ENCODE measurements at places on chromosomes 12 and 14.

- DNase-seq: no peak
Observed at GRCh38 chr12:2493086-2493485, 301.7 kb upstream of the FKBP4 start.

DNA sequence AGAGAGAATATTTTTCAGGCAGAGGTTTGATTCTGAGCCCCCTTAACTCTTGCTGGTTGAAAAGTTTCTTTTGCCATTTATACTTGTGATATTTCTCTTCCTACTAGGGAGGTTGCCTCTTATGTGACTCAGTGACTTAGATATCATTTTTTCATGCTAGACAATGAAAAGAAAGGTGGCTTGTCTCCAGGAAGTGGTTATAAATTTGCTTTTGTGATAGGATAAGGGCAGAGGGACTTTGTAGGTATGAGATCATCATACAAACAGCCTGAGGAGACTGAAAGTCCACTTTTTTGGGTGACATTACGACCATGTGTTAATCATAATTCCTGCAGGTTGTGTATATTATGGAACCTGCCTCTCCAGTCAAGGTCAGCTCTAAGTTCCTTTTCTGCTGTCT, 35.8 kb downstream of the ACSM4 start:
- DNase-seq: no peak

GRCh38 chr12:22631863-22632463, 7.0 kb downstream of the ETNK1 start:
- DNase-seq: peak; percentile 13

GRCh38 chr12:68975811-68976210, 42.8 kb upstream of the CPM start:
- peak; percentile 50 for DNase-seq

DNA sequence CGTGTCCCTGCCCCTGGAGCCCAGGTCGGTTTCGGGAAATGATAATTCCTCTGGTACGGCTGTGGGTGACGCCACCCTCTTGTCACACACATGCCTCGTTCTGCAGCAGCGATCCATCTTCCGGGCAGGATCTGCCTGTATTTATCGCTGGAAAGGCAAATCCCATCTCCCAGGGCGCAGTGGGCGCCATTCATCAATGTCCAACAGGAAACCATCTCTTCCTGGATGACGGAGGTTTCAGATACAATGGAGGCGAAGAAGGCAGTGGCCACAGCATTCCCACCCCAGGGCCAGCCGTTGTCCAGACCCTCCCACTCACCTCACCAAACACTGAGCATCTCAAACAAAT, 74.2 kb downstream of the NOC4L start:
- no peak for DNase-seq

- no peak for DNase-seq
Observed at GRCh38 chr14:75522224-75522982, at the start of gene BATF. TSS of gene BATF (plus strand) at chr14:75522469. CDS start at chr14:75522683, 214 bp downstream.

DNA sequence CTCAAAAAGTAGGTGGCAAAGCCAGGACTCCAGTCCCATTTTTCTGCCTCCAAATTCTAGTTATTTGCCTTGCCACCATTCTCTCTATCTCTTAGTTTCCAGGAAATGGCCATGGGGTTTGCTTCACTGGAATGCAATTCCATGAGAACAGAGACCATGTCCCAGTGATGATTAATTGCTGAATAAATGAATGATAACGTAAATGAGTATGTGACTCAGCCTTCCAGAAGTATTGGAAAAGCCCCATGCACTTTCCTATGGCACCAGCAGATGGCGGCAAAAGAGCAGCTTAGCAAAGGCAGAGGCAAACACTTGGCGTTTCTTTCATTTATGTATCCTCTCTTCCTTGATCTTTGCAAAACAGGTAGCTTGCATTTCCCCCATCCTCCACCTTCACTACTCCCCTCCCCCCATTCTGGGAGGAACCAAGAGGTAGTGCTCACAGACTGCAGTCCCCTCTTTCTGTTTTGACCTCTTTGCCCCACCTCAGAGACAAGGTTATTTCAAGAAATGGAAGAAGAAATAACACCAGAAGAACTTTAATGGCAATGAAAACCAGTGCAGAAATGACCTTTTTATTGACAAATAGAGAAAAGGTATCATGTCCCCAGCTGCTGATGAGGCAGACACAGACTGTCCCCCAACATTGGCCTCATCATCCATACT, 21.3 kb downstream of the TBX3 start:
- DNase-seq: peak; percentile 94

GRCh38 chr12:26700430-26700829, 132.6 kb downstream of the ITPR2 start:
- no peak for DNase-seq

- DNase-seq: no peak
Observed at GRCh38 chr14:53993920-53994607, 37.4 kb upstream of the BMP4 start.

GRCh38 chr12:115709540-115710011, 567.9 kb downstream of the MED13L start:
- DNase-seq: no peak

DNA sequence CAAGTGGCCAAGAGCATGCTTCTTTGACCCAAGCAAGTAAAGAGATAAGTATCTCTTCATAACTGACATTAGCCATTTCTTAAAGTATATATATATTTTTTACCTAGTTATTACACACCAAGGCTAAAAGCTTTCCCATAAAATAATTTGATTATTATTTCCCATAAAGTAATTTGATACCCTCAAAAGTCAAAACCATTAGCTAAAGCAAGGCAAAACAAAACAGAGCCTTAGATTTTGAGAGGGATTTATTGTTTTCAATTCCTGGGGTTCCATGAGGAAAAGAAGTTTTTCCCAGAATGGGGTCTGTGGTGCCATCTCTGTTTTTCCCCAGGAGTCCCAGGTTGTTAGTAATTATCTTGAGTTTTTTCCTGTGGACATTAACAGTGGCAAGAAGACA, 125.5 kb upstream of the NUDT4 start:
- DNase-seq: no peak

DNA sequence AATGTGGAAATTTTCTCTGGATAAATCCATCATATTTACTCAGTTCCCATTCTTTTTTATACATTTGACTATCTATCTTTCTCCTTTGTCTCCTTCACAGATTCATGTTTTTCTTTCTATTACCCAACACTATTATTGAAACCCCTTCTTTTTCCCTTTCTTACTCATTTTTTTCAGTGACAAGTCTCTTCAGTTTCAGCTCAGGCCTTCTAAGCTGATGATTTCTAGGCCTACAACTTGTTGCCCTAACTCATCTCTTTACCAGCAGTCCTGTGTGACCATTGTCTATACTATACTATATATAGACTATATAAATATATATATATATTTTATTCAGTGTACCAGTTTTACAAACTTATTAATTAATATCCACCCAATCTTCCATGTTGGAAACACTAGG, 31.8 kb downstream of the SLC16A7 start:
- DNase-seq: no peak

- DNase-seq: no peak
Observed at GRCh38 chr14:95513291-95513690, 3.2 kb downstream of the SYNE3 start.

- DNase-seq: no peak
Observed at GRCh38 chr12:95640516-95640915, 89.2 kb upstream of the USP44 start.

DNA sequence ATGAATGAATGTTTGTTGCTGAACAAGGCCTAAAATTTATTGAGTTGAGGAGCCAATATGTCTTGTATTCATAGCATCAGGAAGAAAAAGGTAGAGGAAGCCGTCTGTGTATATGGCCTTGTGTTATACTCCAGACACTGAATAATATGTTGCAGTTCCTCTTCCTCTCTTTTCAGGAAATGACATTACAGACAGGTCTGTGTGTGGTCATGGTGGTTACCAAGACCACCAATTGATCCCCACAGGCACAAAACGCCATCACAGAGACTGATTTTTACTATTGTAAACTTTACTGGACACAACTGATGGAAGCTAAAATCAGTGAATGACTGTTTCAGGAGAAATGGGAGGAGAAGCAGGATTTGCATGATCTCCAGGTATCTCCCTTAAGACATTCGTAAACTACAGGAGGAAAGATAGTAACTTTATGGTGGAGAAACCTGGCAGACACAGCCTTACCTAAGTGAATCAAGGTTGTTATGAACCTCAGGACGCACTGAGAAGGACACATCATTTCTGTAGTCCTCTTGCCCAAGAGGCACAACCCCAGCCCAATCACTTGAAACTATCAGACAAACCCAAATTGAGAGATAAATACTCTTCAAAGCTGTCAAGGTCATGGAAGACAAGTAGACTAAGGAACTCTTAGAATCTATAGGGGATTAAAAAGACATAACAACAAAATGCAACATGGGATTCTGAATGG, 334.1 kb upstream of the RGS6 start:
- DNase-seq: no peak

DNA sequence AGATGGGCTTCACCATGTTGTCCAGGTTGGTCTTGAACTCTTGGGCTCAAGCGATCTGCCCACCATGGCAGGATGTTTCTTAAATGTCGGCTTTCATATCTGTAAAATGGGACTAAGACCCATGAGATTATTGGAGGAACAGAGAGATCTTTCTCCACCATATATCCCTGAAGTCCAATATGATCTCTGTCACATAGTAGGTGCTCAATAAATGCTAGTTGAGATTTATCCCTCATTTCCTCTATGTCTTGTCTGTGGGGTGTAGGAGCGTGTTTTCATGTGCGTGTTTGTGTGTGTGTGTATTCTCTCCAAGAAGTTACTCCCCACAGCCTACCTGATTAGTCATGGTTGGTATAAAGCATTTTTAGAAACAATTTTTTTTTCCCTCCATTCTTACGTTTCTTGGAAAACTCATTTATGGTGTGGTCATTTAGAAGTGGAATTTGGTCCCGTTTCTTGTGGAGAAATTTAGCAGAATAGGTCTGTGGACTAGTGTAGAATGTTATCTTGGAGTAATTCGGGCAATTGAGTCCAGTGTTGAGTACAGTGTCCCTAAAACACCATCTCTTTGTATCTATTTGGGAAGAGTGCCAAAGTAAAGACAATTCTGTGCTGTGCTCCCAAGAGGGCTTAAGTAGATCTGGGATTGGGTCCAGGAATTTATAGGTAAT, 4.3 kb downstream of the STRAP start:
- no peak for DNase-seq

DNA sequence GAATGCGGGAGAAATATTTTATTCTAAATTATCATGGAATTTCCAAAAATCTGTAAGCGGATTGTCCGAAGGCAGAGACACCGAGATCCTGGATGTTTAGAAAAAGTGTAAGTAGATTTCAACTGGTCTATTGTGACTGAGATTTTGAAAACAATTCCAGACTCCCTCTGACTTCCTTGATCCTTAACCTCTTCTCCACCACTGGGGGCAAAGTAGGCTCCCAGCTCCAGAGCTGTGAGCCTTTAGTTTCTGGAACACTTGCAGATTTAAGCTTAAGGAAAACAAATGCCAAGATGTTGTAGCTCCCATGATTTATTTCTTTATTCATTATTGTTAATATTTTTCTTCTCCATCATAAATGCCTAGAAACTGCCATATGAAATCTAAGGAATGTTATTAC, 1320.5 kb upstream of the SEL1L start:
- no peak for DNase-seq

- no peak for DNase-seq
Observed at GRCh38 chr14:59081720-59082119, 106.7 kb upstream of the DAAM1 start.

GRCh38 chr14:50059763-50060616, 56.4 kb downstream of the VCPKMT start:
- DNase-seq: no peak

DNA sequence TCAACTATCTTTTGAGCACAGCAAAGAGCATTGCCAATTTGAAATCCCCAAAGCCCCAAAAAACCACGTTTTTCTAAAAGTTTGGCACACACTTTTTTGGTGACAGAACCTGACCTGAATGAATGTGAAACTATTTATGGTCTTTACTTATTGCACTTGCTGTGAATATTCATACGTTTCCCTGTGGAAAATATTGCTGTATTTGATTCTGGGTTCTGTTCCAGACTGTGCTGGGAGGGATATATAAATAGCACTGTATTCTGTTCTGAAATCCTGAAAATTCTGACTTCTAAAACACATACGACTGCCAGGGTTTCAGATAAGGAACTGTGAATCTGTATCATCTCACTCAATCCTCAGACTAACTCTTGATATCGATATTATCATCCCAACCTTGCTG, 35.1 kb downstream of the NR1H4 start:
- no peak for DNase-seq

DNA sequence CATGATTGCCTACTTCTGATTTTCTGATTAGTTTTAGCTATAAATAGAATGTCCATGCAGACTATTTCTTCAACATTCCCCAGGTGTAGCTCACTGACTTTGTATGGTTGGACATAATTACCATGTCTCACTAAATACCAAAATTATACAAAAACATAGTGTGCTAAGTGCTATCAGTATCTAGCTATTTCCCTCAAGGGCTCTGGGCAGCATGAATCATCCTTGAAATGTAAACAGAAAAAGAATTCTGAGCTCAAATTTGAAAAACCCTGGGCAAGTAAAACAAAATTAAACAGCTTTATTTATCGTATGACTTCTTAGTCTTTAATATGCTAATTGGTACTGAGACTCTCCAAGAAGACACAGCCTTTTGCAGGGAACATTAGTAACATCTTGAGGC, 82.9 kb downstream of the SPATA7 start:
- DNase-seq: peak; percentile 10

DNA sequence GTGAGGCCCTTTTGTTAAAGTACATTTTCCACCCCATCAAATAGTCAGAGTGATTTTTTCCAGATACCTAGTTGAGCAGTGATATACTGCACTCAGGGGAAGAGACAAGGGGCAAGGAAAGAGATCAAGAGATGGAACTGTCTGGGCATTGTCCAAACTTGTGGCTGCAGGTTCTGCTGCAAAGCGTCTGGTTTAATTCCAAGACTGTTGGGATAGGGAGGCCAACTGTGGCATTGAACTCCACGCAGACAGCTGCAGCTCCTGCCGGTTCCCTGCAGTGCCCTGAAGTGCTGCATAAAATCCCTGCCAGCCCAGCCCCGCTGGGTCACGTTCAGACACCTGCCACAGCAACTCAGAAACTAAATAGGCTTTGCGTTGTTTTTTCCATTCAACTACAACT, 30.5 kb downstream of the RPH3A start:
- DNase-seq: no peak

Data from kidney tubule cell (primary cell).